ENCODE measurements at places on chromosomes 5 and 9. TPM values are rescaled to one million over a fixed set of nuclear protein-coding genes. Genes with fewer than 3 reads are reported as not detected.

Gene HMCN2
- not detected for total RNA-seq

Gene CDH6
- total RNA-seq = not detected

Gene TPPP
- total RNA-seq = 0.08 TPM

Gene MEIKIN
- total RNA-seq = not detected

Gene NEURL1B
- 0.13 TPM for total RNA-seq

Gene BTNL3
- total RNA-seq = not detected

Gene PNPLA7
- 1.3 TPM for total RNA-seq

Gene GABRP
- total RNA-seq = not detected

Gene IRGM
- total RNA-seq = 1.1 TPM

DNA sequence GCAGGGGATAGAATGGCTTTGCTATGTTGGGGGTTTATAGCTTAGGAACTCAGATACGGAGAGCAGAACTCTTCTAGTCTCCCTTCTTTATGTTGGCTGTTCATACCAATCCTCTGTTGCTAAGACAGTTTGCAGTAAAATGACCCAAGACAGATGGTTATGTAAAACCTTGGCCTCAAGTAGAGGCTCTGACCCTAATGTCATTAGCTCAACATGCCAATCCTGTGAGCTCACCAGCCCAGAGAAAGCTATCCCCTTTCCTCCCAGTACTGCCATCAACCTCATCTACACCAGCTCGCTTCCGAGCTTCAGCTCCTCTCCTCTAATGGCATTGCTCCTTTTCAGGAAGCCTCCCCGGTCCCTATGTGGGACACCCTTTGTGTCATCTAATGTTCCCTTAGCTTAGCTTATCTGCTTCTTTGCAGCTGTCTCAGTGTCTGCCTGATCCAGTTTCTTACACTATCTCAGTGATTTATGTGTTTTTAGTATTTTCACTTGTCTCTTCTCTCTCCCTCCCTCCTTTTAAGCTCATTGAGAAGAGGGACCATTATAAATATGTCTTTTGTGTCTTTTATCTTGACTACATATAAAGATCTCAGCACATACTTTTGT is 281.3 kb upstream of the CLINT1 start:
- DNase-seq = no peak

- no peak for DNase-seq
Measured at GRCh38 chr5:176424181-176424580, 7.8 kb upstream of the CLTB start.

GRCh38 chr9:5500441-5501235 is 9.7 kb upstream of the PDCD1LG2 start:
- DNase-seq = no peak

- no peak for DNase-seq
Measured at GRCh38 chr9:97578846-97579245, 54.3 kb downstream of the TSTD2 start.

- DNase-seq = no peak
Measured at GRCh38 chr9:69771775-69772418, 12.1 kb upstream of the PTAR1 start.

DNA sequence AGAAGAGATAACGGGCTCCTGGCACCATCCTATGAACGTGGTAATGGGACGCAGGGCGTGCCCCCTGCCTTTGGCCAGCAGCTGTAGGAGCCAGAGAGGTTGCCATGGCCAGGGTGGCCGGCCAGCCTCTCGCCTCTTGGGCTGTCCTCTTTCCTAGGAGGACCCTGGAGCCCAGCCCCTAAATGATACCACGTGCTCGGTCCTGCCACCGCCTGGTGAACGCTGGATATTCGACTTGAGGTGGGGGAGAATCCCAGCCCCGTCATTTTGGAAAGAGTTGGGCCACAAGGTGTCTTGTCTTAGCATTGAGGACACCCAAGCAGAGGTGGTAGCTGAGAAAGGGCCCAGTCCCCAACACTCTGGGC is 391 bp upstream of the NRG2 start:
- no peak for DNase-seq

DNA sequence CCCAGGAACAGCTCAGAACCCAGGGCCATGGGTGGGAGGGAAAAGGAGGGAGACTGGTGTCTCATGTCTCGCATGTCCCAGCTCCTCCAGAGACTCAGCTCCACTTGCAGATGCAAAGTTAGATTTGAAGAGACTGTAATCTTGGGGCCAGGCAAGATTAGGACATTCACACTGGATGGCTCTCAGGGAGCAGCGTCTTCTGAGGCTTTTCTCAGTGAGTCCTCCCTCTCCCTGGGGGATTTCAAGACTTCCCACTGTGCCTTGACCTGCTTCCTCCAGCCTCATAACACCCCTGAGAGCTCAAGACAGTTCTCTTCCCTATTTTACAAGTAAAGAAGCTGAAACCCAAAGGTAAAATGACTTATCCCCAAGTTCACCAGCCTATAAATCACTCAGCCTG is 10.5 kb upstream of the TCOF1 start:
- no peak for DNase-seq

GRCh38 chr5:54080831-54081230 is 229.5 kb downstream of the ARL15 start:
- DNase-seq = no peak

DNA sequence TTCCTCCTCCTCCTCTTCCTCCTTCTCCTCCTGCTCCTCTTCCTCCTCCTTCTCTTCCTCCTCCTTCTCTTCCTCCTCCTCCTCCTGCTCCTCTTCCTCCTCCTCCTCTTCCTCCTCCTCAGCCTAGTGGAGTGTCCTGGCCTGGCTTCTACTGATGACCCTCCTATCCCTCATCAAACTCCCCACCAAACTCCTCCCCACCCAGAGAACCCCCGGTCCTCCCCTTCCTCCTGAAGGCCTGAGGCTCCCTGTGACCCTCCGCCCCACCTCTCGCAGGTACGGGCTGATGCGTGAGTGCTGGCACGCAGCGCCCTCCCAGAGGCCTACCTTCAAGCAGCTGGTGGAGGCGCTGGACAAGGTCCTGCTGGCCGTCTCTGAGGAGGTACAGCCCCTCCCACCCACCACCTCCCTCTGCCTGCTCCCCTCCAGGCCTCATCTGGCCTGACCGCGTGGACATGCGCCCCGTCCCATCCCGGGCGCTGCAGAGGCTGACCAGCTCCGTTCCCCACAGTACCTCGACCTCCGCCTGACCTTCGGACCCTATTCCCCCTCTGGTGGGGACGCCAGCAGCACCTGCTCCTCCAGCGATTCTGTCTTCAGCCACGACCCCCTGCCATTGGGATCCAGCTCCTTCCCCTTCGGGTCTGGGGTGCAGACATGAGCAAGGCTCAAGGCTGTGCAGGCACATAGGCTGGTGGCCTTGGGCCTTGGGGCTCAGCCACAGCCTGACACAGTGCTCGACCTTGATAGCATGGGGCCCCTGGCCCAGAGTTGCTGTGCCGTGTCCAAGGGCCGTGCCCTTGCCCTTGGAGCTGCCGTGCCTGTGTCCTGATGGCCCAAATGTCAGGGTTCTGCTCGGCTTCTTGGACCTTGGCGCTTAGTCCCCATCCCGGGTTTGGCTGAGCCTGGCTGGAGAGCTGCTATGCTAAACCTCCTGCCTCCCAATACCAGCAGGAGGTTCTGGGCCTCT is 10.6 kb downstream of the FGFR4 start:
- DNase-seq = no peak

DNA sequence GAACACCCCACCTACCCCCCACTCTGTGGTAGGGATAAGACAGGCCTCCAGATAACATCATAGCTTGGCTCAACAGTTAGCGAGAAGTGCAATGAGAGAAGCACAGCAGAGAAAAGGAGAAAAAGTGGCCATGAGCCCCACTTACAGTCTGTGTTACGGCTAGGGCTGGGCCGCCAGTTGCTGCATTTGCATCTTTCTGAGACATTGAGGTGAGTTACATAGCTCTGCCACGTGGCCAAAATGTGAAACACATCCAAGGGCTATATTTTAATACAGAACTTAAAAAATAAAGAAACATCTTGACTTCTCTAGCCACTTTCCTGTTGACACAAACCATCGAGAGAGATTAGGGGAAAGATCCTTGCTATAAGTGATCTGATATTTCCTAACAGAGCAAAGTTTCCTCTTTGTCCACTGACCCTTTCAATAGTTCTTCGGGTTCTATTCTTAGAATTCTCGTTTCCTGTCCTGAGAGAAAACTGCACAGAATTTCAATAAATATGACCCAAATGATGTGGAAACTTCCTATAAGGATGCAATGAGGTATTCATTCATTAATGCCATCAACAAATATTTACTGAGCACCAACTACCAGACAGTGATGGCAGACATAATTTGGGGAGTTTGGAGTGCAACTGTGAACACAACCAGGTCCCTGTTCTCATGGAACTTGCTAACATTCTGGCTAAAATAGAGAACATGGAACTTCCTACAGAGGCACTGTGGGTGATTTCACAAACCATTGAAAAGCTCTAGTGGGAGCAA is 3.2 kb upstream of the TLE4 start:
- no peak for DNase-seq

- DNase-seq = no peak
Measured at GRCh38 chr9:107810461-107810961, 320.9 kb upstream of the KLF4 start.

DNA sequence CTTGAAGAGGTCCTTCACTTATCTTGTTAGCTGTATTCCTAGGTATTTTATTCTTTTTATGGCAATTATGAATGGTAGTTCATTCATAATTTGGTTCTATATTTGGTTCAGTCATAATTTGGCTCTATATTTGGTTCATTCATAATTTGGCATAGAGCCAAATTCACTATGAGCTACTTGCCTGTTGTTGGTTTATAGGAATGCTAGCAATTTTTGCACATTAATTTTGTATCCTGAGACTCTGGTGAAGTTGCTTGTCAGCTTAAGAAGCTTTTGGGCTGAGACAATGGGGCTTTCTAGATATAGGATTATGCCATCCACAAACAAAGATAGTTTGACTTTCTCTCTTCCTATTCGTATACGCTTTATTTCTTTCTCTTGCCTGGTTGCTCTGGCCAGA is 142.2 kb downstream of the PLCXD3 start:
- no peak for DNase-seq

DNA sequence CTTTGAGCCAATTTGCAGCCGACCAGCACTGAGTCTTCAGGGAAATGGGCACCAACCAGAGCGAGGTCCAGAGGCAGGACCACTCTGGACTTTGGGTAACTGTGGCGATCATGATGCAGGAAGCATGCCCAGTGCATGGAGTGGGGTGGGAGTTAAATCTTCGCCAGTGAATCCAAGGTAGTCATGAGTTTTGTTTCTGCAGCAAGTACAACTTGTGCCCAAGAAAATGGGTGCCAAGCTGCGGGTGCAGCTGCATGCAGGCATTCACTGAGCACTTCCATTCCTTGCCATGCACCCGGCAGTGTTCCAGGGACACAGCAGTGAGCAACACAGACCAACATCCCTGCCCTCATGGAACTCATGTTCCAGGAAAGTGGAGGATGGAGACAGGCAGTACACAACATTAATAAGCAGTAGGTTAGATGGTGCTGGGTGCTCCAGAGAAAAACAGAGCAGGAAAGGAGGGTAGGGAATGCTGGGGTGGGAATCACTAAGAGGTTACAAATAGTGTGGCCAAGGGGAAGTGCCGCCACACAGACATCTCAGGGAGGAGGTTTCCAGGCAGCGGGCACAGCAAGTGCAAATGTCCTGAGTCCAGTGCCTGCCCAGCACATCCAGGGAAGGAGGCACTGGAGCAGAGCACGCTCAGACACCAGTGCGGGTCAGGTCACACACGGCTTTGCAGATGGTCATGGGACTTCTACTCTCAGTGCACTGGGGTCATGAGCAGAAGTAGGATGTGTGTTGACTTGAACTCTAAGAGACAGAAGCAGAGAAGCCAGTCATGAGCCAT is 48.2 kb upstream of the LMX1B start:
- no peak for DNase-seq

DNA sequence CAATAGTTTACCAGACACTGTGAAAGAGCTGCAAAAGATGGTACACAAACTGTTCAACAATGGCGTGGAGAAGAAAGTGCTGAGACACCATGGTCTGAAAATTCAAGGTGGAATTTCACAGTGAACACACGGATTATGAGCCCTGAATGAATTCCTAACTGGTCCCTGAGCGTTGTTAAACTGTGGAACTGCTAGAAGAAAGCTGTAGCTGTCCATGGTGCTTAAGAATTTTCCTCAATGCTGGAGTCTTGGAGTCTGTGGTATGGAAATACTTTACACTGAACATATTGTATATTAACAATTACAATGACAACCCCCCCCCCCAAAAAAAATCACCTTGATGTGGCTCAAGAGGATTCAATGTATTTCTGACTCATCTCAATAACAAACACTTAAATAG is 68.5 kb downstream of the SLC24A2 start:
- no peak for DNase-seq

GRCh38 chr5:155049569-155050383 is 36.2 kb downstream of the KIF4B start:
- no peak for DNase-seq

All from activated T-cell treated with anti-CD3 and anti-CD28 coated beads, Interleukin-2, amount 50 U/mL, for 4 hours (primary cell).